ENCODE measurements at places on chromosomes 1 and 21.

- no peak for DNase-seq
Measured at GRCh38 chr1:4960336-4960735, 305.9 kb downstream of the AJAP1 start.

GRCh38 chr1:46131093-46131492 lies 1.3 kb downstream of the PIK3R3 start:
- no peak for DNase-seq

- no peak for DNase-seq
Measured at GRCh38 chr1:12148160-12148957, 18.4 kb upstream of the TNFRSF1B start.

GRCh38 chr1:19468397-19468956 lies 16.9 kb downstream of the CAPZB start:
- DNase-seq = no peak

DNA sequence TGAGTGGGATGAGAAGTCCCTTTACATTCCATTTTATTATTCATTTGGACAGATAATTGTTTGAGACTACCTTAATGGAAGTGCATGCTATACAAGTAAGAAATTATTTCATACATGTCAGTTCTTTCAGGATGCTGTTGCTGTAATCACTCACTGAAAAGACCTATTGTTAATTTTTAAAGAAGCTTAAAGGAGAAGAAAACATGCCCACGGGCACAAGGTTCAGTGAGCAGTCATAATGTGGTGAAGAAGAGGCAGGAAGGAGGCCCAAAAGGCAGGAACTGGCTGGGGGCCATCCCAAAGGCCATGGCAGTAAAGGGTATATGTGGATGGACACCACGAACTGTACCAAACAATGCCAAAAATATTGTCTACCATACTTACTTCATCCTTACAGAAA lies 206.0 kb downstream of the LYPLAL1 start:
- DNase-seq = no peak

DNA sequence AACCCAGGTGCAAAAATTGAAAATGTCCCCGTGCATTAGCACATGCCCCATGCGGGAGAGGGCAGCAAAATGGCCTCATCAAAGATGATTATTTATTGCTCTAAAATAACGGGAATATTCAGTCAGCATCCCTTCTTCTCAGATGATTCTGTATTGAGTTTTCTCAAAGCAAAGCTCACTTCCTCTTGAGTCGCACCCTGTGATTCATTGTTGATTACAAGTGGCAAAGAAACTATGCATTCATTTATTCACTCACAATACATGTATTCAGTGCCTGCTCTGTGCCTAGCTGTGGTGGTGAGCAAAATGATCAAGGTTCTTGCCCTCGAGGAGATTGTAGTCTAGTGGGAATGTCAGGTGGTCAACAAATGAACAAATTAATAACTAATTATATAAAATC lies 226.0 kb upstream of the KAZN start:
- no peak for DNase-seq

DNA sequence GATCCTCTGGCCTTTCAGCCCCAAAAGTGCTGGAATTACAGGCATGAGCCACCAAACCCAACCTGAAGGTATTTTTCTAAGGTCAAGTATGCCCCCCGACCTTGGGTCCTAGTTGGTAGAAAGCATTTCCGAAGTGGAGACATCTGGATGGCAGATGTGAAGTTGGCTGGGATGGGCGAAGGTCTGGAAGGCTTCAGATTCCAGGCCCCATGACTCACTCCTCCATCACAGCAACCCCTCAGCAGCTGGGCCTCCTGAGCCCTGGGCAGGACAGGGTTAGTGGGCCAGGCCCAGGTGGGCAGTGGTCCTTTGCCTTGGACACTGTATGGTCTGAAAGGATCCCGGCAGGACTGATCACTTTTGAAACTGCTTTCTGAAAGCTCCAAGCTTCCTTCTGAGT lies 23.3 kb downstream of the NAV1 start:
- no peak for DNase-seq

All from muscle of back (tissue), 13 donors.